Stimulated activated CD4-positive, alpha-beta T cell treated with anti-CD3 and anti-CD28 coated beads, Interleukin-1b, Interleukin-23, amount 100 ng/mL, for 24 hours (primary cell): ENCODE measurements at places on chromosomes 5 and 9.

- no peak for DNase-seq
These were observed 21.1 kb upstream of the C5orf24 start for GRCh38 chr5:134824681-134825080.

- DNase-seq = no peak
These were observed 1.7 kb upstream of the TMEM267 start for GRCh38 chr5:43485406-43485805.

DNA sequence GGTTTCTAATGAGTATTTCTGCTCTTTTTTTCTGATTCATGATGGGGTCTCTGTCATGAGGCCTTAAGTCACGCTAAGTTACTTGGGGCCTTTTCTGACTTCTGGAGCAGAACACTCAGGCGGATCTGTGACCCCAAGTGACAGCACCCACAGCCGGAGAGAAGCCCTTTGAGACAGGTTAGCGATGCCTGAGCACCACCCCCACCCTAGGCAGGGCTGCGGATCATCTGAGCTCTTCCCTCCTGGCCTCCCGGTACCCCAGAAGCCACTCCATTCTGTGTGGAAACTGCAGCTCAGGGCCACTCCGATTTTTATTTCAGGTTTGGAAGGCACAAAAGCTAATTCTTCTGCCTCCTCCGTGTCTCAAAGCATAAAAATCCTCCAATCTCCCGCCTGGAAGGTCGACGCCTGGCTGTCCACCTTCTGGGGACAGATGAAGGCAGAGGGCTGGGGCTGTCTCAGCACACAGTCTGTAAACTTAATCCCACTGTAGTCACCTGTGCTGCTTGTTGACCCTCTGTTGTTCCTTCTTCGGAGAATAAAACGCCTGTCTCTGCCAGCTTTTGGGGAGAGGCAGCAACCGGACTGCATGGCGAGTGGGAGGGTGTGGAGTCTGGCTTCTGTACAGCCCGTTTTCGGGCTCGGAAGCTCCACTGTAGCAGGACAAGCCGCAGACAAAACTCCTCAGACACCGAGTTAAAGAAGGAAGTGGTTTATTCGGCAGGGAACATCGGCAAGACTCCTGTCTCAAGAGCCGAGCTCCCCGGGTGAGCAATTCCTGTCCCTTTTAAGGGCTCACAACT is 88.8 kb downstream of the SPRY4 start:
- DNase-seq = no peak

DNA sequence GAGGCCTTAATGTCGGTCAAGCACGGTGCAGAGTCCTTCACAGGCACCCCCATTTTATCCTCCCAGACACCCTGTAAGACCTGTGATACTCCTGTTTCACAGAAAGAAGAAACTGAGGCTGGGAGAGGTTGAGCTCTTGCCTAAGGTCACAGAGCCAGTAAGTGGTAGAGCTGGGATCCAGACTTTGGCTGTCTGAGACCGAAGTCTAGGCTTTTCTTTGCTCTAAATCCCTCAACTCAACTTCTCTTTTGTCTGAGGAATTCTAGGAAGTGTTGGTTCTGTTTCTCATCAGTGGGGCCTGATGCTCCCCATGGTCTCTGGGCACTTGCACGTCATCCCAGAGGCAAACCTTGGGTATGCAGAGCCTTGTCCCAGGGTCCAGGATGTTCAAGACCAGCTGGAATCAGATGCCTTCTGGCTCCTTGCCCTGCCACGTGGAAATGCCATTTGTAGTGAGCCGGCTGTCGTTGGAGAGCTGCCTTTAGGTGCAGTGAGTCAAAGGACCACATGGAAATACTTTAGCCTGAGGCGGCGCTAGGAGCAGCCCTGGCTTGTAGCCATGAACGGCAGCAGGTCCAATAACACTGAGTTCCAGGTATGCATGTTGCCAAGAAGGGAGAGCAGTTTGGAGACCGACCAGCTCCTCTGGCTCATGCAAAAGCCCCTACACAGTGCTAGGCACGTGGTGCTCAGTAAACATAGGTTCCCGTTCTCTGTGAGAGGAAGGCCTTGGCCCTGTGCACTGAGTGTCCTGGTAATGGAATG is 9.2 kb downstream of the DCANP1 start:
- DNase-seq = no peak

DNA sequence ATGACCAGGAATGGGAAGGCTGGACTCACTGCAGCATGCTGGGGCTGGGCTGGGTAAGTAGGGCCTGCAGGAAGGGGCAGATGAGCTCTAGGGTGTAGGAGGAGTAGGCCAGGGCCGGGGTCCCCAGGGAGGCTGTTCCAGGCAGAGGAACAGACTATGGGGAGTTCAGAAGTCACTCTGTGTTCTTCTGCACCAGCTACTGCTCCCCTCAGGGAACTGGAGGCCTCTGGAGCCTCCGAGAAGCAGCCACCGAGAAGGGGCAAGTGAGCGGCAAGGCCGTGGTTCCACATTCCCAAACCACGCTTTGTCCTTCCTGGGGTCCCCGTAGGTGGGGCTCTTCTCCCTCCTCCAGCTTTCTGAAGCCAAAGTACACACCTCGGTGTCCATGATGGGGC is 8.4 kb upstream of the SLC2A6 start:
- DNase-seq = no peak

DNA sequence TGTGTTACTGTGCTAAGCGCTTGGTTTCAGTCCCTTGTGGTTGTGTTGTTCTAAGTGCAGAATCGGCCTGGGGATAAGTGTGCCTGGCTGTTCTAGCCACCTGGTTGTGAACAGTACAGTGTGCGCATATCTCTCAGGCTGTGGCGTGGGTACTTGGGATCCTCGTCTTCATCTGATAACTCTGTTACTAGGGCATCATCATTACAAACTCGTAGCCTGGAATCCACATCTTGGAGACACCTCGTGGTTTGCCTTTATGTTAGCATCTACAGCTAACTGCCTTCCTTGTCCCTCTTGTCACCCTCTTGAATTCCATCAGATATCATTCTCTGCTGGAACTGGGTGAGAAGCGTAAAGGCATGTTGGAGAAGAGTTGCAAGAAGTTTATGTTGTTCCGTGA is 41.5 kb downstream of the SPTAN1 start:
- DNase-seq = no peak

- DNase-seq = no peak
These were observed 50.3 kb downstream of the SLC22A5 start for GRCh38 chr5:132419502-132420468.

DNA sequence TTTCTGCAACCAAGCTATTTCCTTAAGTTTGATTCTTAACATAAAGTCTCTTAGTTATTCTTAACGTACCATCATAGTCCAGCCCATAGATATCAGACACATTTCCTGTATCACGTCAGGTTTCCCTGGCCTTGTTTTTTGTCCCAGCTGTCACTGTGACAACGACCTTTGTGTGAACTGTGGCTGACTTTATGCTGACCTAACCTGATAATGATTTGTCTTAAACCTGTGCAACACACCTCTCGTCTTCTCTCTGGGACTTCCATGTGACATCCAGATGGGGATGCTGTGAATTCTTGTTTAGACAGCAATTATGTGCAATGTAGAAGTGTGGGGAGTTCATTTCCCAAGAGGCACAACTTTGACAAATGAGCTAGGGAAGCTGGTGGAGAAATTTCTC is 662.8 kb downstream of the PTPRD start:
- DNase-seq = no peak

DNA sequence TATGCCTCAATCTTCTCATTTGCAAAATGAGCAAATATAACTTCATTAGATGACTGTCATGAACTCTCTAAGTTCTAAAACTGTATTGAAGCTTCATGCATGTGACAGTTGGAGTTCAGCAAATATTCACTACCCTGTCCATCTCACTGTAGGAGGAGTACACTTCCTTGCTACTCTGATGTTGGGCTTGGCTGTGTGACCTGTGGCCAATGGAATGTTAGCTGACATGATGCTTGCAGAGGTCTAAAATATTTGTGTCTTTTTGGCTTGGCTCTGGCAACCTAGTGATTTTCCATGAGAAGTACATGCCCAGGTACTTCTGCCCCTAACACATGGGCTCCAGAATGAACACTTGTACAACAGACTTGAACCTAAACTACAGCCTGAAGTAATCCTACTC is 203.1 kb upstream of the ANKH start:
- DNase-seq = no peak

DNA sequence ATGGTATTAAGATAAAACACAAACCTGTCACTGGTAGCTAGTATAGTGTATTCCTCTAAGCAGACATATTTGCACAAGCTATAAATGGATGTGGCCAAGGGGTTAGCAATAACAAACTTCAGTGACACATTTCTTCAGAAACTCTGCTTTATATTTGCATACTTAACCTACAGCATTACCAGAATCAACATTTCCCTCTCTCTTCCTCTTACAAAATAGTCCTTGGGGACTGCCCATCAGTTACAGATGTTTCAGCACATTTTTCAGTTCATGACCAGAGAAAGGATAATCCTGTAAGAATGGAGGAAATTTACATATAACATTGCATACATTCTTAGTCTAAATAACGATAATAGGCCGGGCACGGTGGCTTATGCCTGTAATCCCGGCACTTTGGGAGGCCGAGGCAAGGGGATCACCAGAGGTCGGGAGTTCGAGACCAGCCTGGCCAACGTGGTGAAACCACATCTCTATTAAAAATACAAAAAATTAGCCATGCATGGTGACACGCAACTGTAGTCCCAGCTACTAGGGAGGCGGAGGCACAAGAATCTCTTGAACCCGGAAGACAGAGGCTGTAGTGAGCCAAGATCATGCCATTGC is 25.3 kb upstream of the SLC1A1 start:
- no peak for DNase-seq

DNA sequence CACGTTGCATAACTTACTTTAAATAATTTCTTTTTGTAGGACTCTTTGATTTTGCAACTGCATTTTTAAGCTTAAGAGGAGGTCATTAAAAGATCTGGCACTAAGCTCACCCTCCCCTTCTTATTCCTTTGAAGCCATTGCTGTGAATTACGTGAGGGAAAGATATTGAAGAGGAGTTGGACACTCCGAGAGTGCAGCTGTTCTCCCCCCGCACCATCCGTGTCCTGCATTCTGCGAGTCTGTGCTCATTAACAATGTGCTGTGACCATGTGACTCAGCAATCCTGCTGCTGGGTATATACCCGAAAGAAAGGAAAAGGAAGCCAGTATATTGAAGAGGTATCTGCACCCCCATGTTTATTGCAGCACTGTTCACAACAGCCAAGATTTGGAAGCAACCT is 40.0 kb downstream of the NXNL2 start:
- no peak for DNase-seq

- no peak for DNase-seq
These were observed 55.2 kb downstream of the SLC28A3 start for GRCh38 chr9:84285381-84285780.

- DNase-seq = no peak
These were observed 7.6 kb upstream of the LCN15 start for GRCh38 chr9:136771907-136772415.

DNA sequence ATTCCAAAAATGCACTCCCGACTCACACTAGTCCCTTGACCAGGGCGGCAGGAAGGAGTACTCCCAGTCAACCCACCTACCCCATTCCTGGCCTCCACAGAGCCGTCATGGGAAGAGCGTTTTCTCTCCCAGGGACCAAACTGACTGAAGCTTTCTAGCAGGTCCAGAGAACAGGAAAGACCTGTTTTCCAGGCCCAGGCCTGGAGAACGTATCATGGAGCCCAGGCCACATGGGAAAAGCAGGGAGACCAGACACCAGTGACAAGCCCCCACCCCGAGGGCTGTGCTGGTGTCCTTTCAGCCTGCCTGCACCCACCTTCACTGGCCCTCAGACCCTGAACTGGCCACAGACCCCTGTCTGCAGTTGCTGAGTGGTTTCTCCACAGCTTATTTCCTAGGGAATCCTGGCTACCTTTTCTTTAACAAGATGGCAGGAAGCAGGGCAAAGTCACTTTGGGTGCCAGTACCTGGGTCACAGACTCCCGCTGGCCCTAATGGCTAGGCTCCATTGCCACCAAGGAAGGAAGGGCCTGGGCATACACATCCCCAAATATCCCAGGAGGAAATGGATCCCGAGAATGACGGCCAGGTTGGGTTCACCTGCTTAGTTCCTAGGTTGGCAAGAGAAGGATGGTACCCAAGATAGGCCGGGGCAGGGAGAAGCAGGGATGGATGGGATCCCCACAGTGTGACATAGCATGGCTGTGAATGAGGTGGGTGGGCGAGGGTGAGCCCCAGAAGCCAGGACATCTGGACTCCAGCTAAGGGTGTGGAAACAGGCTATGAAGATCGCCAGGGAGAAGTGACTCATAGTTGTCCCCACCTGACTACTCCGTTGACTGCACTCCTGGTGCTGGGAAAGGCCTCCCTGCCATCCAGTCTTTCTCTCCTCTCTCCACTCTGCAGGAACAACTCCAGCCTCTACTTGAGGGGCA is 12.2 kb downstream of the CCNI2 start:
- no peak for DNase-seq

GRCh38 chr9:32783168-32783891 is at the start of gene TMEM215:
TSS of gene TMEM215 (plus strand) at chr9:32783540. CDS start at chr9:32784184, 644 bp downstream.
- DNase-seq = no peak

DNA sequence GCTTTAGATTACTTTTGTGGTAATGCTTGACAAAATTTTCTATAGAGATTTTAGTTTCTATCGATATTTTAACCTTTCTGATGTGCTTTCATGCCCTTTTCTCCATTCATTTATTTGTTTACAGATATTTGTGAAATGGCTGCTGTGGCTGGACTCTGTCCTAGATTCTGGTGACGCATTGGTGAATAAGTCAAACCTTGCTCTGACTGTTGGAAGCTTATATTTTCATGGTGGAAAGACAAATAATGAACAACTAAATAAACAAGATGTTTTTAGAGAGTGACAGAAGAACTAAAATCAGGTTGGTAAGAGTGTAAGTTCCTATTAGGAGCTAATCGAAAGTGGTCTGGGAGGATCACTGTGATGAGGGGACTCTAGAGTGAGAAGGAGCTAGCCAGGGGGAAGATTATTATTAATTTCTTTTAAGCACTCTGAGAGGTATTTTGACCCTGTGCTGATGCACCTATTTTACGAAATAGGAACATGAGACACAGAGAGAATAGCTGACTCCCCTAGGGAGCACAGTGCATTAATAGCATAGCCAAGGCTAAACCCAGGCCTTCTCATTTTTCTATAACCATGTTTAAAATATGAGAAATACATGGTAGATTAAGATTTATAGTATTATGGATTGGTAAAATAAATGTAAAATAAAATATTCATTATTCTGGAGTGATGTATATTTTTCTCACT is 411.9 kb upstream of the ARRDC3 start:
- no peak for DNase-seq

DNA sequence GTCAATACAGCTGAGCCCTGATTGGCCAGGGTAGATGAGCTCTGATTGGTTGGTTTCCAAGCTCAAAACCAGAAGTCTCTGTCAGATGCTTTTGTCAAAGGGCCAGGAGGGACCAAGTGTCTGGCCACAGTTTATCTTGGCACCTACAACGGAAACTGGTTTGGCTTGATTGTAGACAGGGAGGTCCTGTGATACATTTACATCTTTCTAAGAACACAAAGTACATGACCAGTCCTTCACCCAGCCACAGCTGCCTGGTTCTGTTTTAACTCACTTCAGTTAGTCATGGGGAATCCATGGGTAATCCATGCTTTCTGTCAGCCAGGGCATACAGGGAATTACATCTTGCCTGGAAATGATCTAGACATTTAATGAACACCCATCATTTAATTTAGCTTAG is 171.2 kb downstream of the SLC12A2 start:
- DNase-seq = no peak

- no peak for DNase-seq
These were observed 402.9 kb downstream of the MLLT3 start for GRCh38 chr9:20219437-20219836.
